ENCODE measurements at places on chromosomes 7 and 10. TPM values are rescaled to one million over a fixed set of nuclear protein-coding genes. Genes with fewer than 3 reads are reported as not detected.

THAP5 gene
- total RNA-seq: 28.8 TPM

GRM3 gene
- total RNA-seq: 0.18 TPM

LIPJ gene
- 0.23 TPM for total RNA-seq

SEMA3A gene
- 17.3 TPM for total RNA-seq

ABCB8 gene
- 24.6 TPM for total RNA-seq

SMKR1 gene
- total RNA-seq: 0.53 TPM

C7orf57 gene
- 0.29 TPM for total RNA-seq

ZRANB1 gene
- 26.6 TPM for total RNA-seq

CYP2E1 gene
- total RNA-seq: 1.4 TPM

GPR15LG gene
- total RNA-seq: 0.64 TPM
